T-helper 1 cell treated with Interleukin-12 subunit alpha and Interleukin-12 subunit beta and Interleukin-4 antibody, amounts not matched to agents 30 ng/mL and 1 ng/mL, for 36 hours (primary cell): ENCODE measurements at places on chromosomes 12 and 14. TPM values are rescaled to one million over a fixed set of nuclear protein-coding genes. Genes with fewer than 3 reads are reported as not detected.

PTPRR gene
- not detected in 2 replicates for total RNA-seq

TDRD9 gene
- not detected in 2 replicates for total RNA-seq

ADAMTS20 gene
- not detected in 2 replicates for total RNA-seq

ZBTB25 gene
- total RNA-seq: 28.2 and 28.3 TPM in 2 replicates

EIF2B1 gene
- 68.2 and 73.6 TPM in 2 replicates for total RNA-seq

CLEC1B gene
- total RNA-seq: not detected in 2 replicates

GPN3 gene
- total RNA-seq: 19.5 and 20.7 TPM in 2 replicates

SMOC1 gene
- not detected in 2 replicates for total RNA-seq

POTEG gene
- total RNA-seq: not detected in 2 replicates

TMEM132C gene
- not detected in 2 replicates for total RNA-seq

RTL1 gene
- total RNA-seq: not detected in 2 replicates
